ENCODE measurements at places on chromosomes 4 and X. TPM values are rescaled to one million over a fixed set of nuclear protein-coding genes. Genes with fewer than 3 reads are reported as not detected.
A peak's percentile ranks its signal among the peaks of the same experiment; 100 is the strongest.

Gene IL21
- total RNA-seq: not detected

DNA sequence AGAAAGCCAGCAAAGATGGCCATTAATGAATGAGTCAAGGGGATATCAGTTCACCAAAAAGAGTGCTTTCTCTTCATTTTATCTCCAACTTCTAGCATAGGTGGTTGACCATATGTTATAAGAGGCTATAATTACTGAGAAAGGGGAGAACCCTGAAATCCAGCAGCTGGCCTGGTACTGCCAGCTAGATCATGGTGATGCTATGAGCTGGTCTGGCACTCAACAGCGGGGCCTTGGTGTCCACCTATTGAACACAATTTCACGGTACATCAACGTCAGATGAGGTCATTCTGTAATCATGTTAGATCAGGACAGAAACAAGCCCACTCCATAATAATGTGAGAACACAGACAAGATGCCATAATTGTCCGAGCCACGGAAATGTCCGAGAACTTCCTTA lies 1644.8 kb upstream of the PCDH7 start:
- no peak overlapping the region for H3K27ac ChIP-seq
- no peaks in the 10 kb centered on the region for H3K36me3 ChIP-seq
- H3K4me1 ChIP-seq: no peaks in the 10 kb centered on the region
- no peaks in the 10 kb centered on the region for H3K27me3 ChIP-seq

Gene TMPRSS11F
- not detected for total RNA-seq

Gene ERVMER34-1
- total RNA-seq: 6.2 TPM

Gene SPANXN4
- not detected for total RNA-seq

- no peak overlapping the region for H3K4me3 ChIP-seq
- no peaks in the 10 kb centered on the region for H3K4me1 ChIP-seq
- H3K36me3 ChIP-seq: no peaks in the 10 kb centered on the region
- no peak overlapping the region for H3K27ac ChIP-seq
- H3K27me3 ChIP-seq: no peaks in the 10 kb centered on the region
Measured at GRCh38 chrX:25213611-25214010, 197.8 kb upstream of the ARX start.

Gene FAM236B
- not detected for total RNA-seq

DNA sequence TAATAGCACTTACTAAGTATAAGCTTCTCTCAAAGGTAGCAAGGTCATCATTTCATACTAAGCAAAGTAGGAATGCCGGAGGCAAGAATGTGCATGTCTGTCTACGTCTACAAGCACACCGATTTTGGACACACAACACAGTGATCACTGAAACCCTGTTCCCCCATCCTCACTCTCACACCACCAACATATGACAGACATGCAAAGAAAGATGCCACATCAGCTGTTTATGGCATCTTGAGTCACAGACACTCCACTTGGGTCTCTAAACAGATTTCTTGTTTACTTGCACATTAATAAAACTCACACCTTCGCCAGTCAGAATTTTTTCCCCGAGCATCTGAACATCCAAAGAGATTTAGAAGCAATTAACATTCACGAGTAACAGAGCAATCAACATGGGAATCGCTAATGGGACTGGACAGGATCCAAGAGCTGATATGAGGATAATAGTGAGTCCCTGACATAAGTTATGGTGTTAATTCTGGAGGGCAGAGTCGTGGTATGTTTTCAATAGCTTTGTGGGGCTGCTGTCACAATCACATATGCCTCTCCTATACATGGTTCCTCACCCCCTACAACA lies 324.1 kb downstream of the DHX15 start:
- H3K4me3 ChIP-seq: no peak overlapping the region
- H3K27ac ChIP-seq: no peak overlapping the region
- DNase-seq: no peak
- no peaks in the 10 kb centered on the region for H3K36me3 ChIP-seq
- H3K4me1 ChIP-seq: peaks cover 11% of the 10 kb centered on the region

DNA sequence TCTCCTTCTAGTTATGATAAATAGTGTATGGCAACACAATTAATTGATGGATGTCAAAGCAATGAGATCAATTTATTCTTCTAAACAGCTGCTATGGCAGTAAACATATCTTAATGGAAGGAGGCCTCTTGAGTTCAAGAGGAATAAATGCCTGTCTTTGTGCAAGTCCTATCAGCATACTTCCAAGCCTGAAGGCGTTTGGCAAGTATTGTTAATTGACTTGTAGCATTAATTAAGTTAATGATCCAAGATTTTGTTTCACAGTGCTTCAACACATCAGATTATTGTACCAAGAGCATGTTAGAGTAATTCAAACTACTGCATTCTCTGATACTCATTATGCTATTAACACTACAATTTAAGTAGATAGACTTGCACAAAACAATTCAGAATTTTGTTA lies 144.8 kb downstream of the FAT4 start:
- H3K4me1 ChIP-seq: no peaks in the 10 kb centered on the region
- DNase-seq: no peak
- no peaks in the 10 kb centered on the region for H3K27me3 ChIP-seq
- H3K27ac ChIP-seq: no peak overlapping the region

DNA sequence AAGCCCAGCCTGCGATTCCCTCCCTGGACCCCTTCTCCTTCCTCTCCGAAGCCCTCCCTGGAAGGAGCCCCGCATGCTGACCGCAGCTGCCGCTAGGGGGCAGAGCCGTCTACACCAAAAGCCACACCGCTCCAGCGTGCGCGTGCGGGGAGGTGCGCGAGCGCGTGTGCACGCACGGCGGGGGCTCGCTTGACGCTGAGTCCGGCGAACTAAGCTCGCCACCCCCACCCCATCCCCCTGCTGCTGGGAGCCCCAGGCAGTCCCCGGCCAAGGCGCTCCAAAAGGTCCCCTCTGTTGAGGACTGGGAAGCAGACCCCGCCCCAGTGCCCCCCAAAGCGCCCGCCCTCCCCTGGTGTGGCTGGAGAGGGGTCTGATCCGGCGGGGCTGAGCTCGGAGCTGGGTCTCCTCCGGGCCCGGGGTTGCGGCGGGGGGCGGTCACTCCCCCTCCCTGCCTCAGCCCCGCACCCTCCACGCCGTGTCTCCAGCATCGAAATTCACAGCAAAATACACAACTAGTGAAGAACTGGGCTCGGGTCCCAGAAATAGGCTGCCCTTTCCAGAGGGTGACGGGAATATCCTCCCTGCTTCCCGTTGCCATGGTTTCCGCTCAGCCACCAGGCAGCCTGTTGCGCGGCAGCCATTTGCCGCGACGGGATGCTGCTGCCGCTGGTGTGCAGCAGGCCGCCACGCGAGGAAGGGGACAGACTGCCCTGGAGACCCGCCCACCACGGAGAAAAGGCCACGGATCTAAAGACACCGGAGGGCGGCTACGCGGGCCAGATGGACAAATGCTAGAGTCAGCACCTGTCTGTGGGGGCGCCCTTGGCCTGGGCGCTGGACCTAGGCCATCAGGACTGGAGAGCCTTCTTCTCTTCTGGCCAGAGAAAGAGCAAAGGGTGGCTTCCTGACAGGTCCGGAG lies 11.2 kb upstream of the CCNQ start:
- peak overlapping the region; percentile 10 for H3K4me3 ChIP-seq
- no peaks in the 10 kb centered on the region for H3K4me1 ChIP-seq
- no peaks in the 10 kb centered on the region for H3K36me3 ChIP-seq
- H3K27me3 ChIP-seq: peaks cover 21% of the 10 kb centered on the region
- no peak overlapping the region for H3K27ac ChIP-seq

- peaks cover 27% of the 10 kb centered on the region for H3K27me3 ChIP-seq
- H3K4me3 ChIP-seq: no peak overlapping the region
- no peak for DNase-seq
- no peaks in the 10 kb centered on the region for H3K4me1 ChIP-seq
Measured at GRCh38 chrX:21875013-21875412, 19.2 kb downstream of the YY2 start.

Gene COX7B2
- total RNA-seq: not detected

DNA sequence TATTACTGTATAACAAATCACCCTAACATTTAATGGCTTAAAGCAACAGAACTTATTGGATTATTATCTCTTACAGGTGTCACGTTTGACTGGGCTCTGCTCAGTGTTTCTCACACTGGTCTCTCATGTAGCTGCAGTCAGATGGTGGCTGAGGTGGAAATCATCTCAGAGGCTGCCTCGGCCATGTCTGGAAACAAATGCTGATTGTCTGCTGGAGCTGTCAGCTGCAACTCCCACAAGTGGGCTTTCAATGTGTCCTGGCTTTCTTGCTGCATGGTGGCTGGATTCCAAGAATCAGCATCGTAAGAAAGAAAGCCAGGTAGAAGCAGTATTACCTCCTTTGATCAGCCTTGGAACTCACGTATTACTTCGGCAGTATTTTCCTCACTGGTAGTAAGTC lies 277.6 kb downstream of the SPANXN1 start:
- no peak overlapping the region for H3K27ac ChIP-seq
- H3K4me1 ChIP-seq: no peaks in the 10 kb centered on the region
- no peak overlapping the region for H3K4me3 ChIP-seq
- H3K27me3 ChIP-seq: peaks cover 6% of the 10 kb centered on the region
- no peaks in the 10 kb centered on the region for H3K36me3 ChIP-seq

DNA sequence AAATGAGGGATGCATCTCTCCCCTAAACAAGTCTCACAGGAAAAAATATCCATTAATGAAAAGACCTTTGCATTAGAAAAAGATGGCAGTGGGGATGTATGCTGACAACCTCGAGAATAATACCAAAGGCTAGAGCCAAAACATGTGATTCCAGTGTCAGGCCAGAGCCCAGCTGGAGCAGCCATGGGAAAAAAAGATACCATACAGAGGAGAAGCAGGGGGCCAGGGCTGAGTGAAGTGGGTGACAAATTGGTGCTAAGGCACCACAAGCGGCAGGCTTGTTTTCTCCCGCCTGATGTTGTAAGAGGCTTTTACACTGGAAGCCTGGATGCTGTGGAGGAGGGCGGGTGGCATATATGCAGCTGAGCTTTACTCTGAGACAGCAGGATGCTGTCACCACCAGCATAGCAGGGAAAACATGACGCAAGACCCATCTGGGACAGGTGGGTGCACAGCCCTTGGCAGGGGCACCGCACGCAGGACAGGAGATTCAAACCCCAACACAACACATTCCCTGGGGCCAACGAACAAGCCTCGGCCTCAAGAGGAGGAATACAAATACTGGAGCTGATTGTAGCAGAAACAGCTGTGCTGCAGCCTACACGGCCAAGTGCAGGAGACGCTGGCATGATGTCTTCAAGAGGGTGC lies 91.9 kb downstream of the TSPAN5 start:
- no peaks in the 10 kb centered on the region for H3K4me1 ChIP-seq
- no peaks in the 10 kb centered on the region for H3K36me3 ChIP-seq
- H3K27me3 ChIP-seq: no peaks in the 10 kb centered on the region
- no peak overlapping the region for H3K4me3 ChIP-seq

GRCh38 chr4:22814906-22815305 lies 122.2 kb downstream of the GBA3 start:
- no peak overlapping the region for H3K4me3 ChIP-seq
- DNase-seq: no peak
- peaks cover 4% of the 10 kb centered on the region for H3K4me1 ChIP-seq
- no peaks in the 10 kb centered on the region for H3K36me3 ChIP-seq

GRCh38 chr4:113525521-113525920 lies 236.0 kb downstream of the CAMK2D start:
- no peaks in the 10 kb centered on the region for H3K4me1 ChIP-seq
- no peaks in the 10 kb centered on the region for H3K27me3 ChIP-seq
- no peak for DNase-seq
- no peak overlapping the region for H3K4me3 ChIP-seq

Gene WNK3
- total RNA-seq: not detected

DNA sequence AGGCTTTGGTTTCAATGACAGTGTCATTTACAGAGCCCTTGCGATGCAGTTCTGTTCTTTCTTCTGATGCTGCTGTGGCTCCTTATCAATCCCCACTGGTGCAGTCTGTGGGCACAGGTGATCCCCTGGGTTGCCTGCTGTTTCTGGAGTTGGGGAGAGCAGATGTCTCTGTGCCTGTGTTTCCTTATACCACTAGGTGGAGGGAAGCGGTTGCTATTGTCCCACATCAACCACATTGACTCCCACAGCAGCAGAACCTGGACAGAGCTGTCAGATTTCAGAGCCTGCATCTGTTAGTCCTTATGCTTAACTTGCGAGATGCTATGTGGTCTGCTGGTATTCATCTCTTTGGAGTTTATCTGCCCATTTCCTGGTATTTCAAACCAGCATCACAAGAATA lies 57.7 kb downstream of the NEIL3 start:
- H3K4me1 ChIP-seq: no peaks in the 10 kb centered on the region
- no peak overlapping the region for H3K27ac ChIP-seq
- no peak overlapping the region for H3K4me3 ChIP-seq
- H3K27me3 ChIP-seq: no peaks in the 10 kb centered on the region
- DNase-seq: peak; percentile 13
- no peaks in the 10 kb centered on the region for H3K36me3 ChIP-seq

DNA sequence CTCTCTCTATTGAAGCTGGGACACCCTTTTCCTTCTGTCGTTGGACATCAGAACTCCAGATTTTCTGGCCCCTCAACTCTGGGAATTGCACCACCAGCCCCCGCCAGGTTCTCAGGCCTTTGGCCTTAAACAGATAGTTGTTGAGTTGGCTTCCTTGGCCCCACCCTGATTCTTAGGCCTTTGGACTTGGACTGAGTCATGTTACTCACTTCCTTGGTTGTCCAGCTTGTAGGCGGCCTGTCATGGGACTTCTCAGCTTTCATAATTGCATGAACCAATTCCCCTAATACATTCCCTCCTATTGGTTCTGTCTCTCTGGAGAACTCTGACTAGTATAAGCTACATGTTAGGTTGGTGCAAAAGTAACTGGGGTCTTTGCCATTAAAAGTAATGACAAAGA lies 195.7 kb downstream of the GPAT3 start:
- no peak overlapping the region for H3K4me3 ChIP-seq
- H3K27ac ChIP-seq: no peak overlapping the region
- peaks cover 23% of the 10 kb centered on the region for H3K27me3 ChIP-seq
- H3K36me3 ChIP-seq: no peaks in the 10 kb centered on the region
- peak; percentile 45 for DNase-seq

GRCh38 chr4:174631901-174632758 lies 109.8 kb upstream of the HPGD start:
- no peaks in the 10 kb centered on the region for H3K27me3 ChIP-seq
- H3K4me1 ChIP-seq: no peaks in the 10 kb centered on the region
- H3K4me3 ChIP-seq: no peak overlapping the region
- peak; percentile 71 for DNase-seq

DNA sequence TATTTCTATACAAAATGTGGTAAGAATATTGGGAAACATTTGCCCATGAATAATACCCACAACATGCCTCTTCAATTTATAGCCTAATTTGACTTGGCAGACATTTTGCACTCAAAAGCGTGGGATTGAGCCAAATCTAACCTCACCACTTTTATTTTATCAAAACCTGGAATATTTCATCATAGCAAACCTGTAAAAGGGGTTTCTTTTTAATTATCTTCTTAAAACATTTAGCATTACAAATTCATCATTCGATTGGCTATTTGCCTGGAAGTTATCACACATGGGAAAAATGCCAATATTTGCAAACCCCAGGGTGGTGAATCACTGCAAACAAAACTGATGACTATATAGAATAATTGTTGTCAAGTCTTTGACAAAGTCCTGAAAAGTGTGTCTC lies 56.2 kb downstream of the VCX3B start:
- no peak overlapping the region for H3K27ac ChIP-seq
- H3K27me3 ChIP-seq: no peaks in the 10 kb centered on the region
- no peaks in the 10 kb centered on the region for H3K36me3 ChIP-seq
- H3K4me3 ChIP-seq: no peak overlapping the region
- H3K4me1 ChIP-seq: peaks cover 15% of the 10 kb centered on the region

Gene C4orf33
- total RNA-seq: 10.5 TPM
